Stimulated activated CD8-positive, alpha-beta memory T cell treated with anti-CD3 and anti-CD28 coated beads, Interleukin-4, amount 100 ng/mL, for 1 hour (primary cell): ENCODE measurements at places on chromosomes 11 and 22.

GRCh38 chr22:20566420-20567260 lies 59.2 kb downstream of the MED15 start:
- DNase-seq, result peak; percentile 52

- no peak for DNase-seq
These were observed 500.5 kb downstream of the FAM181B start for GRCh38 chr11:82233201-82233600.

DNA sequence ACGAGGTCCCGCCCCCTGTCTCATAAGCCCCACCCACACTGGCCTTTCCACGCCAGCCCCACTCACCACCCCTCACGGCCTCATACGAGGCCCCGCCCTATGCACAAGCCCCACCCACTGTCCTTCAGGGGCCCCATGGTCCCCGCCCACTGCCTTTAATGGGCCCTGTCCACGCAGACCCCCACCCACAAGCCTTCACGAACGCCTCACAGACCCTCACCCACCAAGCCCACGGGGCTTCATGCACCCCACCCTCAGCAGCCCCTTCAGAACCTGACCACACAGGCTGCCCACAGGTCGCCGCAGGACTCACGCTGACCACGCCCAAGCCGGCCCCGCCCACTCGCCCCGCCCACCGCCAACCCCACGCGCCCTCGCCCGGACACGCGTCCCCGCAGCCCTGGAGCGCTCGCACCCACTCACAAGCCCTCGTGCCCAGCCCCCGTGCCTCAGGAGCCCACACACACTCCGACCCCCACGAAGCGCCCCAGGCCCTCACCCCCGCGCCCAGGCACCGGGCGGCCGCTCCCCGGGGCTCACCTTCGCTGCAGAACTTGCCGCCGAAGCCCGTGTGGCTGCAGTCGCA lies 10.5 kb downstream of the NRXN2 start:
- no peak for DNase-seq

DNA sequence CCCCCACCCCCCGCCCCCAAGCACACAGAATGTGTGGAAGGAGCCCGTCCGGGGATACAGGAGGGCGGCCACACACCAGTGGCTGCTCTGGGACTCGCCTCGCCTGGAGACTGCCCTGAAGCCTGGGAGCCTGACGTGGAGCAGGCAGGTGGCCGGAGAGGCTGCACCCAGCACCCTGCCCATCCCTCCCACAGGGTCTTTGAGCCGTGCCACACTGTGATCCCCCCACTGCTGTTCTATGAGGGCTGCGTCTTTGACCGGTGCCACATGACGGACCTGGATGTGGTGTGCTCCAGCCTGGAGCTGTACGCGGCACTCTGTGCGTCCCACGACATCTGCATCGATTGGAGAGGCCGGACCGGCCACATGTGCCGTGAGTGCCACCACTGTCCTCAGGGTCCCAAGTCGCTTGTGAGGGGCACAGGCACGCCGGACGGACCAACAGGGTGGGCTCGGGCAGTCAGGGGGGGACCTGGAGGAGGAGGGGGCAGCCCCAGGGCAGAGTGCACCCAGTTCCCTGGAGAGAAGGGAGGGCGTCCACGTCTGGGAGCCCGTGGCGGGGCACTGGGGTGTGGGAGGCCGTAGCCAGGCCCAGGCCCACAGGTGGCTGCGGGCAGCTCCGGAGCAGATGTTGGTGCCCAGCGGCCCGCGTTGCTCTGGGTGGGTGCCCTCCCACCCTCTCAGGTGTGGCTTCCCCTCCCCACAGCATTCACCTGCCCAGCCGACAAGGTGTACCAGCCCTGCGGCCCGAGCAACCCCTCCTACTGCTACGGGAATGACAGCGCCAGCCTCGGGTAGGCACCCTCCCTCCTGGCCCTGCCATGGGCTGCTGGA lies 27.0 kb upstream of the MUC5B start:
- DNase-seq, result no peak

GRCh38 chr11:44775366-44775984 lies 48.7 kb downstream of the TSPAN18 start:
- peak; percentile 16 for DNase-seq

- DNase-seq, result no peak
These were observed 743.5 kb downstream of the BRD1 start for GRCh38 chr22:49084206-49084605.

DNA sequence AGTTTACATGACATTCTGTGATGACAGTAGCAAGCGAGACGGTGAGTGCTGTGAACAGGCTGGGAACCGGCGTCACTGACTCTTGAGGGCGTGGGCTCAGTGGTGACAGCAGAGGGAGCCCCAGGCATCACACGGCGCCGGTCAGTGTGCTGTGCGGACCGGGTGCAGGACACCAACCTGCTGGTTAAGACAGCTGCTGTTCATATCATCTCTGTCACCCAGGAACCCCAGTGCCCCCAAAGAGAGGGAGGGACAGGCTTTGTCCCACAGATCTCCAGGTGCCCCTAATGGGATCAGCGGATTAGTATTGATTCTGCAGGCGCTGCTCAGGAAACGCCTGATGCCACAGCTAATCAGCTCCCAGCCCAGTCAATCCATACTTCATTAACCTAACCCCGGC lies 18.4 kb downstream of the B3GAT1 start:
- DNase-seq, result no peak

- no peak for DNase-seq
These were observed 15.9 kb downstream of the IL10RA start for GRCh38 chr11:118002010-118002540.

DNA sequence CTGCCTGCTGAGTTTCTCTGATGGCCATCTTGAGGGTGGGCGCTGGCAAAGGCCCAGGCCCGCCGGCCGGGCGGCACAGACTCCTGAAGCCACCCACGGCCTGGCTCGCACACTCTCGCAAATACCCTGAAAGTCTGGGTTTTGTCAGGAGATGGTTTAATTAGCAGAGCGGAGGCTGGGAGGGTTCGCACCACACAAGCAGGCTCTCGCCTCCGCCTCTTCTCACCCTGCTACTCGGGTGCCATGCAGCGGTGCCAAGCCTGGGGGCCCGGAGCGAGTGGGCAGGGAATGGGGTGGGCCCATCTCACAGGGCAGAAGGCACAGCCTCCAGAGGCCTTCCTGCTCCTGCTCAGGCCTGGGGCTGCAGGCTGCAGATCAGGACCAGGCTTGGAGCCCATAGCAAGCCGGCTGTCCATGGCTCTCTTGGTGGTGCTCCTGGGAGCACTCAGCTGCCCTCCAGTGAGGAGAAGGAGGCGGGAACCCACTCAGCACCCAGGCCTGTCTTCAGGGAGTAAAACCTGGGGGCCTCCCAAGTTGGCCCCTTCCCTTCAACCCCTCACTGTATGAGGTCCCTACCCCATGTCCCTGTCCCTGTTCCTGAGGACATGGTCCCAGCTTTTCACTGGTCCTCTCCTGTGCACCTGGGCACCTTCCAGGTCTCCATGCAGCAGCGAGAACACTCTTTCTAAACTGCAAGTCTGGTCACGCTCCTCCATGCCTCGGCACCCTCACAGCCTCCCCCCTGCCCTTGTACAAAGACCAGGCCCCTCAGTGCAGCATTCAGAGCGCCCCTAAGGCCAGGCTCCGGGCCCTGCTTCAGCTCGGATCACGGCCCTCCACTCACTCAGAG lies 62.0 kb downstream of the FLRT1 start:
- DNase-seq, result no peak
